NCI-H2171 treated with DMSO at 0.1 percent for 48 hours (cell line): ENCODE measurements at places on chromosomes 3 and 15.

DNA sequence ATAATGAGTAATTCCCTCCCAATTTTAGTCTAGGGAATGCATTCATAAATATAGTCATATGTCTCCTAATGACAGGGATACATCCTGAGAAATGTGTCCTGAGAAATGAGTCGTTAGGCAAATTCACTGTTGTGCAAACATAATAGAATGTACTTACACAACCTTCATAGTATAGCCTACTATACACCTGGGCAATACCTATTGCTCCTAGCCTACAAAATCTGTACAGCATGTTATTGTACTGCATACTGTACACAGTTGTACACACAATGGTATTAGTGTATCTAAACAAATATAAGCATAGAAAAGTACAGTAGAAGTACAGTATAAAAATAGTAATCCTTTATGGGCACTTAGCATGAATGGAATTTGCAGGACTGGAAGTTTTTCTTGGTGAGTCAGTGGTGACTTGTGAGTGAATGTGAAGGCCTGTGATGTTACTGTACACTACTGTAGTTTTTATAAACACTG is 6.6 kb downstream of the DTWD1 start:
- DNase-seq, result no peak

DNA sequence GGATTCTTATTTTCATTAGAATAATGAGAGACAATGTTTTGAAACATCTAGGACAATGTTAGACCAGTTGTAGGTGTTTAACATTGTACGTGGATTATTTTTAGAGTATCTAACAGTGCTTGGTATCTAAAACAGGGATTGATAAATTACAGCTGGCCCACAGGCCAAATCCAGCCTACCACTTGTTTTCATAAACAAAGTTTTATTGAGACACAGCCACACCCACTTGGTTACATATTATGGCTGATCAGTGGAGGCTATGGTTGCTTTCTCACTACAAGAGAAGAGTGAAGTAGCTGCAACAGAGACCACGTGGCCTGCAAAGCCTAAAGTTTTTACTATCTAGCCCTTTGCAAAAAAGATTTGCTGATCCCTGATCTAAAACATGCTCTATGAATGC is 223.1 kb upstream of the CTNNB1 start:
- no peak for DNase-seq

DNA sequence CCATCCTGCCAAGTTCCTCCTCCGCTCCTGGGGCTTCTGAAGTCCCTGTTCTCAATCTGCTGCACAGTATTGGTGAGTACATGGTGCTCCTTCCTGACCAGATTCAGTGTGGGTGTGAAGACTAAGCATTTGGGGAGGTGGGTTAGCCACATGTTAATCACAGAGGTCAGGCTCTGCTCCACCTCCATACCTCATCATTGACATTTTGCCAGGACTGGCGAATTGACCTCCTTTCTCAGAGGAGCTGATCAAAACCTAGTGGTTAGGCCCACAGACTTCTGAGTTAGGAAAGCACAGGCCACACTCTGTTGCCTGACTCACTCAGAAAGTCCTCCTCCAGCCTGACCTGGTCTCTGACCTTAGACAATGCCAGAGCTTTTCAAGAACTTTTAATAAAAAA is 8.4 kb upstream of the RPS17 start:
- no peak for DNase-seq

DNA sequence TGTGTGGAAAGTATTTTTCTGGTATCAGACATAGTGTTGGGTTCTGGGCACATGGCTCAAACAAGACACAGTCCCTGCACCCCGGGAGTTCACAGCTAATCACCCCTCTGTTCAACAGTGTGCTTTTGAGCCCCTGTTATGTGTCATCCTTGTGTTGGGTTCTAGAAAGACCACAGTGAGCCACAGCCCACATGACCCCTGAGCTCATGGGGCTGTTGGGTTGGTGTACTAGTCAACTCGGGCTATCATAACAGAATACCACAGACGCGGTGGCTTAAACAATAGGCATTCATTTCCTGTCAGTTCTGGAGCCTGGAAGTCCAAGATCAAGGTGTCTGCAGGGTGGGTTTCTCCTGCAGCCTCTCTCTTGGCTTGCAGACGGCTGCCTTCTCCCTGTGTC is 100.0 kb downstream of the DNAJB8 start:
- DNase-seq, result no peak

- DNase-seq, result no peak
Observed at GRCh38 chr15:100889385-100890050, 9.9 kb downstream of the ALDH1A3 start.

DNA sequence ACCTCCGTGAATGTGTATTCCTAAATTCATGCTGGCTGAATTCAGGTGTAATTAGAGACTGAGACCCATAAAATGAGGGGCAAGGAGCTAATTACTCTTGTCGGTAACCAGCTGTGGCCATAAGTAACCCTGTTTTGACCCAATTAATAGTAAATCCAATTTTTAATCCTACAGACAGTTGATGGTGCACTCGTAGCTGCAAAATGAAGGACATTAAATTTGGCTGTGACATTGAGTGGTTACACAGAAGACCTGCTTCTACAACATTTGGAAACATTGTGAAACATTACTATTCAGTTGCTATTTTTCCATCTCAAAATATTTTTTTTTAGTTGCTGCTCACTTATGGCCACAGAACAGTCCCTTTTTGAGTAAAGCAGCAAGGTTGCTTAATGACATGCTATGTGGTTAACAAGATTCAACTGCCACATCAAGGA is 33.0 kb downstream of the MBNL1 start:
- no peak for DNase-seq

GRCh38 chr3:31132132-31132769 is 237.8 kb upstream of the GADL1 start:
- DNase-seq, result peak; percentile 9

DNA sequence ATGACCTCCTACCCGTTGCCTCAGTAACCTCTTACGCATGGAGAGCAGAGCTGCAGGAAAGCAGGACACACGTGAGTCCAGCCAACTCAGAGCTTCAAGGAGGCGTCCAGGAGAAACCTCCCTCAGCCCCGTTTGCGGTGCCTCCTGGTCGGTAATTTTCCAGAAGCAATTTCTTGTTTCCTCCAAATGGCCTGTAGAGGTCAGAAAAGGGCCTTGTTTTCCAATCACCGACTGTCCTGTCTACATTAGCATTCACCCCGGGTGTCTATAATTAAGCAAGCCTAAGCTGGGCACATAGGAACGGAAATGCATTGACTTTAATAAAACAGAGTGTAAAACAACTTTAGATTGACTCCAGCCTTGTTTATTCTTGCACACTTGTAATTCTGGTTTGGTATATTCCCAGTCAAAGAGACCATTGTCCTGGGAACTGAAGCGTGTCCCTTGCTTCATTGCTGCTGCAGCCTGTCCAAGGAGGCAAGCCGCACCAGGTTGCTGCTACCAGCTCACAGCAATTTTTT is 836.2 kb downstream of the AGBL1 start:
- peak; percentile 41 for DNase-seq

GRCh38 chr3:157938154-157938779 is 168.0 kb downstream of the SHOX2 start:
- no peak for DNase-seq

DNA sequence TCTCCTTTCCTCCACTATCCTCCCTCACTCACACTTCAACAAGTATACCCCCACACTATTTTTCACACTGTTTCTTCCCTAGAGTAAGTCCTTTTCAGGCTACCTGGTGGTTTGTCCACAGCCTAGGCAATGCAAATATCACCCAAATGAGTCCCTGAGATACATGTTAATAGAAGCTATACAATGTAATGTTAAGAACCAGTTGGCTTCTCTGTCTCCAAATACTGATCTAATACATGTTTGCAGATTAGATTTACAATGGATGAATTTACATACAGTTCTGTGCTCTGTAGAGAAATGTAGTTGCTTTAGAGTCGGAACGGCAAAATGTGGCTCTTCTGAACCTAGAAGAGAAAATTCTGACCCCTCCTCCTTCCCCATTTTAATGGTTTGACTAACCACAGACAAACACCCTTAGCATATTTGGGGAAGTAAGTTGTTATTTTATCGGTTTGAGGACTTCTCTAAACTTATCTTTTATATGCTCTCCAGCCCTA is 63.6 kb upstream of the MBNL1 start:
- no peak for DNase-seq

- no peak for DNase-seq
Observed at GRCh38 chr3:63857311-63857710, 6.3 kb downstream of the THOC7 start.

DNA sequence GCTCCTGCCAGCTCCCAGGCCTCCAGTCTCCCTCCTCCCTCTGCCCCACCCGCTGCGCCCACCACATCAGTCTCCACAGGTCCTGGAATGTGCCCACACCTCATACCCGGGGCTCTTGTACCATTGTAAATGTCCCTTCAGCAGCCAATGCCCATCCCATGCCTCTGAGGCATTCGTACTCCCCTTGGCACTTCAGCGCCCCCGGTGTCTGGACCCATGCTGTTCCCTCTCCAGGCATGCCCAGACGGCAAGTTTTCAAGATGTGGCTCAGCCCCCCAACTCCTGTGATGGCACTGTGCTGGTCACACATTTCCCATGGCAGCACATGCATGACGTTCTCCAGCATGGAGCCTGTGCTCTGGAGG is 13.3 kb downstream of the PLXND1 start:
- DNase-seq, result no peak

DNA sequence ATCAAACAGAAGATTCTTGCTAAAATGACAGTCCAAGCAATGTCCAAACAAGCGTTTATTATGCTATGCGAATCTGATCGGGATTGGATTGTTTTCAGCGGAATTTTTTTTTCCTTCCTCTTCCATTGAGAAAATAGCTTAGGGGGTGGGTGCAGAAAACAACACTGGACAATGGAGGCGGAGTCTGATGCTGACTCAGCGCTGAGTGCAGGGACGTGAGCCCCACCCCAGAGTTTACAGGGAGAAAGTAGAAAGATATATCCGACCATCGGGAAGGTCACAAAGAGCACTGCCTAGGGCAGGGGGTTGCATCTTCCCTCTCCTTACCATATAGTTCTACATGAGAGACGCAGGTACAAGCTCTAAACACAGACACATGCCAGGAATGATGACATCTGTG is 117.0 kb downstream of the FOXP1 start:
- no peak for DNase-seq

- no peak for DNase-seq
Observed at GRCh38 chr3:172174513-172175253, 135.3 kb downstream of the FNDC3B start.
